Stimulated activated CD4-positive, alpha-beta T cell treated with anti-CD3 and anti-CD28 coated beads, Interleukin-12 subunit alpha, Interleukin-12 subunit beta, amount 100 ng/mL, for 4 hours (primary cell): ENCODE measurements at places on chromosomes 2 and 18.

DNA sequence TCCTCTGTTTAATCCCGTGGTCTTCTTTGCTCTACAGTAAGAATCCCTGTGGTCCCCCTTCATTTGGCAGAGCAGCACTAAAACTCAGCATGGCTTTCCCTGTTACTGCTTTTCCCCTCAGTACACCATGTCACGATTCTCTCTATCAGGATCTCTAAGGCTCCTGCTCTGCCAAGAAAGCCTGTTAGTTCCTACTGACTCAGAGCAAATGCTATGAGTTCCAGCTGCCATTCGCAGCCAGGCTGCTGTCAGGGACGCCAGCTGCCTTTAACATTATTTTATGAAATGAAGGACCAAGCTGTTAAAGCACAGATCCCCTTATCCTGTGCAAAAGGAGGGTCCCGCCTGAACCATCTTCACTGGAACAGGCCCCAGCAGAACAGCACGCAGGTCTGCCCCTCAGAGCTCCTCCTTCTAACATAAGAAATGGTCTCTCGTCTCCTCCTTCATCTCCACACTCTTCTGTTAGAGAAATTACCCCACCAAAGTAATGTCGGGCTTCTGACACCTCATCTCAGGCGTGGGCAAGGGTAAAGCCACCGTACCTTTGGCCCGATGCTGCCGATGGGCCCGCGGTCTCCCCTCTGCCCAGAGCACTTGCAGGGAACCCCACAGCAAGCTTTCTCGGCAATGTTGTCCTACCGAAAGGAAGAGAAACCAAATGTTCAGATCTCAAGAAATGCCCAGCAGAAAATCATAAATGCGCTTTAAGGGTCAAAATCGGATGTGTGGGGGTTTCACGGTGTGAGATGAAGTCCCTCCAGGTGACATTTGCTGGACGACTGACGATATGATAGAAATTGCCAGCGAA lies 52.6 kb downstream of the COL6A3 start:
- DNase-seq = no peak

- no peak for DNase-seq
Measured at GRCh38 chr18:47777626-47778025, 152.8 kb downstream of the SMAD2 start.

DNA sequence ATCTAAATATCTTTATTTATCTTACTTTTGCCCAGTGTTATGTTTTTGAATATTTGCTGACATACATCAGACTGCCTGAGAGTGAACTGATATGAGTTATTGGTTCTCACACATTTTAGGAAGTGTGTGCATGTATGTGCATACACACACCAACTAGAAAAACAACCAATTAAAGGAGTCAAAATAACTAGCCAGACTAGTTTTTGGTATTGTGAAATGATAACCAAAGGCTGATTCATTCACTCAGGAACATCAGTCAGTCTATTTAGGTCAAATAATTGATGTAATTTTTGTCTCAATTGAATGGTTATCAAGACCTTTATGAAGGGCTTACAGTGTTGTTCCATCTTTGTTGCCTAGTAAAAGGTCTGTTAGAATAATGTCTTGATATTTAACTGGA lies 369.3 kb upstream of the VRK2 start:
- no peak for DNase-seq

DNA sequence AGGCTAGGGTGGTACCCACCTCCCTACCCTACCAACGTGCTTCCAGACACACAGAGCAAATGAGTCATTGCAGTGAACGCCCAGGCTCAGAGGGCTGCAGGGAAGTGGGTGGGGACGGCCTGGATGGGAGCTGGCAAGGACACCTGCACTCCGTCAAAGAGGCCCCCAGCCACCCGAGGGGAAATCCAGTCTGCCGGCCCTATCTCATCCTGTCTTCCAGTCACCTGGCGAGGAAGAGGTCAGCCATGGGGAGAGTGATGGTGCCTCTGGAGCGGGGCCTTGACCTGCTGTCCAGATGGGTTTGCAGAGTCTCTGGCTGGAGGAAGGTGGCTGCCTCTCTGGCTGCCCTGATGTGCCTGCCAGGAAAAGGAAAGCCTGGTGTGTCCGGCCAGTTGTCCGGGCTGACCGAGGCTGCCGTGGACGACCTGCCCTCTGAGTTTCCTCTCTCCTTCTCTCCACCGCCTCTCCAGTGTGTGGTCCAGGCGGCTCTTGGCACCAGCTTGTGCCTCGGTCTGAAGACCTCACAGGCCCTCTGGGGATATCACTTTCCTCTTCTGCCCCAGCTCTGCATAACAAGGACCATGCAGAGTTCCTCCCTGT lies 209.7 kb upstream of the COPS8 start:
- no peak for DNase-seq

DNA sequence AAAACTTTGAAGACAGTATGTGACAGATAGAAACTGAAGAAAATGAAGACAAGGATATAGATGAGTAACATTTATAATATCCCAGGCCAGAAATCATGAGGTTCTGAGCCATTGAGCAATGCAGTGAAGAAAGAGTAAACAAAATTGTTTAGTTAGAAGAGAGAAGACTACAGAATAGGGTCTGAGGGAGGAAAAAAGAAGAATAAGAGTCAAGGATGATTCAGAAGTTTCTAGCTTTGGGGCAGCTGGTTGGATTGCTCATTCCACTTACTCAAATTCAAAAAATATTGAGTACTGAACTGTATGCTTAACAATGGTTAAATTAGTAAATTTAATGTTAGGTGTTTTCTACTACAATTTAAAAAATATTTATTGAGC lies 155.0 kb upstream of the OTX1 start:
- DNase-seq = no peak

DNA sequence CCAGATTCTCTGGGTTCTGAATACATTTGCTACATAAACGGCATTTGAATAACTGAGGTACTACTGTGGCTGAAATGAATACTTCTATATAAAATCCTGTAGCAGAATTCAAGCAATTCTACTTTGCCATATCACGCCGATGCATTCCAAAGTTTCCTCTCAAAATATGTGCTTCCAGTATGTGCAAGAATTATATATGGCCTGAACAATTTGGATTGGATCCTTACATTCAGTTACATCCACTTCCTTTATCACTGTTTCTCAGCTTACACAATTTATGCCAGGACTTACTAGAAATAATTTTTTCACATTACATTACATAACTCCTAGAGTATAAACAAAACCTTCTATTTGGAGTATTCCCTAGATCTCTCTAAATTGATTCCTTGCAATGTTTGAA lies 46.3 kb upstream of the STAT4 start:
- no peak for DNase-seq

- DNase-seq = no peak
Measured at GRCh38 chr18:7414459-7414858, 152.7 kb upstream of the PTPRM start.

DNA sequence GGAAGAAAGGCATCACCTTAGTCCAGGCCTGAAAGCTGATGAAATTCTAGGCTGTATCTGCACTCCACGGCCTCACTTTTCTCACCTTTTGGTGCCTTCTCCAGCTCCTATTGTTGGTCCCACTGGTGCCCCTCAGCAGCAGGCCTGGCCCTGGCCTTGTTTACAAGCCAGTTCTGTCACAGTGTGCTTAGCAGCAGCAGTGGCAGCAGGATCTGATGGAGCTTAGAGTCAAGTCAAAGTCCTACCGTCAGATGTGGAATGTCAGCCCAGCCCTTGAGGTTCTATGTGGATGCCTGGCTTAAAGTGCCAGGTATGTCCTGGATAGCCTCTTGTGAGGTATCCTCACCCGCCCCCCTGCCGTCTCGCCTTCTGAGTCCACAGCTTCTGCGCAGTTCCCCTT lies 281.3 kb downstream of the SUCLG1 start:
- no peak for DNase-seq

GRCh38 chr2:207815254-207815653 lies 45.5 kb upstream of the FZD5 start:
- no peak for DNase-seq

- DNase-seq = no peak
Measured at GRCh38 chr2:98757904-98758421, 27.0 kb upstream of the MGAT4A start.

- no peak for DNase-seq
Measured at GRCh38 chr2:134449157-134449556, 195.3 kb downstream of the MGAT5 start.

GRCh38 chr2:9710311-9710710 lies 79.5 kb upstream of the YWHAQ start:
- no peak for DNase-seq

DNA sequence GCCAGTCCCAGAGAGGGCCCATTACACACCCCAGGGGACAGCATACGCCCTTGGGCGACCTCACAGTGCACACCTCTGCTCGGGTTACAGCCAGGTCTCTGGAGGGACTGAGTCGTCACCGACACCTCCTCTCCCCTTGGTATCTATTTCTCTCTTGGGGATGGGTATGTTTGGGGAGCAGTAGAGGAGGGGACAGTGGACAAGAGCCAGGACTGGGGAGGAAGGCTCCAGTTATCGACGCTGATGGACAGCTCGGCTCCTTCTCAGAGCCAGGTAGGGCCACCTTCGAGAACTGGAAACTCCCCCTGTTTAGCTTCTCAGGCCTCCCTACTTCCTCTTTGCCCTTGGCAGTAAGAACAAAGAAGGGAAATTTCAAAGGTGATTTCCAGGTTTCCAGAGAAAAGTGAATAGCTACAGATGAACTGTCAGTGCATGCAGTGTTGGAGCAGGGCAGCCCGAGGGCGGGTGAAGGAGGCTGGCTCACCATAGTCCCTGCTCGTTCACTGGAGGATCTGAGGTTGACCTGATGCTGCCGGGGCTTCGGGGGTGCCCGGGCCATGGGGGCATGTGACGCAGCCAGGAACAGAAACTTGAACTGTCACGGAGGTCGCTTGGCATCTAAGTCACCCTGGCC lies 4.4 kb upstream of the SEMA4C start:
- no peak for DNase-seq

GRCh38 chr18:6256521-6256920 lies 158.2 kb downstream of the L3MBTL4 start:
- DNase-seq = no peak

GRCh38 chr18:79905389-79905911 lies 46.0 kb downstream of the SLC66A2 start:
- DNase-seq = no peak

GRCh38 chr18:28504066-28504465 lies 327.1 kb upstream of the CDH2 start:
- no peak for DNase-seq

- no peak for DNase-seq
Measured at GRCh38 chr2:54546923-54547720, 91.0 kb downstream of the SPTBN1 start.

- no peak for DNase-seq
Measured at GRCh38 chr2:197893403-197894177, 89.2 kb downstream of the PLCL1 start.

- no peak for DNase-seq
Measured at GRCh38 chr2:181036848-181037603, 56.6 kb downstream of the UBE2E3 start.

GRCh38 chr18:49028091-49028490 lies 77.3 kb upstream of the SMAD7 start:
- no peak for DNase-seq

GRCh38 chr2:223779877-223780276 lies 57.5 kb downstream of the AP1S3 start:
- DNase-seq = peak; percentile 13
